Common myeloid progenitor, CD34-positive (primary cell): ENCODE measurements at places on chromosomes 5 and 9.
A peak's percentile ranks its signal among the peaks of the same experiment; 100 is the strongest.

DNA sequence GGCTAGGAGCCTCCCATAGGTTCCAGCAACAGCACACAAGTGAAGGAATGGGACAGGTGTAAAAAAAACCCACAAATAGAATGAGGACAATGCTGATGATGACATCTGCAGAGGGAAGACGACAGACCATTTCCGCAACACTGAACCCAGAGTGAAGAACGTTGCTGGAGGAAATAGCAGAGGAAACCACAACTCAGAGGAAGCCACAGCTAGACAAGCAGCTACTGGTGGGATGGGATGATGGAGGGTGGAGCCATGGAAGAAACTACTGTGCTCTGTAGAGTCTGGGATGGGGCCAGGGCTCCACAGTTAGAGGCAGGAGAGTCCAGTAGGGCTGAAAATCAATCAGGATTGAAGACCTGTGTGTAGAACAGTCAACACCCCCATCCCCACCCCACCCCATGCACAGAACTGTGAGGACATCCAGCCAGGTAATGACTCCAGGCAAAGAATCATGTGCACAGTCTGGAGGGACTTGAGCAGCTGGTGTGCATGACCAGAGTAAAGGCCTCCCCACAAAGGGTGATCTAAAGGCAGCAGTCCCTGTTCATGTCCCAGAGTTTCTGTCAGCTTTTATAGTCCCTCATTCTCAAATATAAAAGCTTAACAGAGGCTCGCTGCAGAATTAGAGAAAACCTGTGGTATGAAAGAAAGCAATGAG lies 65.2 kb upstream of the SPIN1 start:
- DNase-seq: peak; percentile 97

GRCh38 chr5:130316971-130317680 lies 412.9 kb downstream of the CHSY3 start:
- DNase-seq: no peak

DNA sequence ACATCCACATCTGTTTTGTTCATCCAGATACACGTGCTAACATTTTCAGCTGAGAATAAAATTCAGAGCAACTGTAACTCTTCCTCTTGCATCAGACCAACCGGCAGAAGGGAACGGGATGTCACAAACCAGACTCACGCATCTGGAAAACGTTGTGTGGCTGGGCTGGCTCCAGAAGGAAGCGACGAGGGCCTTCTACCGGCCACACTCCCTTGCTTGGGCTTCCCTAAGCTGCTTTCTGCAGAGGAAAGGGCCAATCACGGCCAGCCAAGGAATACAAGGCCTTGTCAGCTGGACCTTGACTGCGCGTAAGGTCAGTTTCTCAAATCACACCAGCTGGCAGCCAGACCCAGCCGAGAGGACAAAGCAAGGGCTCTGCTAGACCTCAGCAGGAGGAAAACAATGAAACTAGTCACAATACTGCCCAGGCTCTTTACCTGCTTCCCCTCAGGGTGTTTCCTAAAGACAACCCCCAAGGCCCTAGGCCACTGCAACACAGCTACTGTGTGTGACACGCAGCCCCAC lies 106.1 kb downstream of the THBS4 start:
- DNase-seq: no peak

- DNase-seq: no peak
Observed at GRCh38 chr5:40676613-40677343, 2.9 kb upstream of the PTGER4 start.

DNA sequence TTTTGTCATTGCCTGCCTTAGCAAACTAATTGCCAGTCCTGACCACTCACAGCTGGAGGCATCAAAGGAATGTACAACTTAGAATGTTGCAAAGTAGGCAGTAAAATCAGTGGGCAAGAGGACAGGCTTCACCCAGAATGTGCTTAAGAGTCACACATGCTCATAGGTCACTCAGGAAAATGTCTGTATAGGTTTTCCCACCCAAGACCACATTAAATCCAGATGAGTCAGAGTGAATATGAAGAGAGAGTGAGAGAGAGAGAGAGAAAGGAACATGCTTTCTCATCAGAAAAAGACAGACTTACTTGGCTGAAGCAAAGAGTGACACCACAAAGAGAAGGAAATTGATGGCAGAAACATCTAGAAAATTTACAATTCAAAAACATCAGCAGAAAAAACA lies 37.9 kb downstream of the PLEKHG4B start:
- no peak for DNase-seq

DNA sequence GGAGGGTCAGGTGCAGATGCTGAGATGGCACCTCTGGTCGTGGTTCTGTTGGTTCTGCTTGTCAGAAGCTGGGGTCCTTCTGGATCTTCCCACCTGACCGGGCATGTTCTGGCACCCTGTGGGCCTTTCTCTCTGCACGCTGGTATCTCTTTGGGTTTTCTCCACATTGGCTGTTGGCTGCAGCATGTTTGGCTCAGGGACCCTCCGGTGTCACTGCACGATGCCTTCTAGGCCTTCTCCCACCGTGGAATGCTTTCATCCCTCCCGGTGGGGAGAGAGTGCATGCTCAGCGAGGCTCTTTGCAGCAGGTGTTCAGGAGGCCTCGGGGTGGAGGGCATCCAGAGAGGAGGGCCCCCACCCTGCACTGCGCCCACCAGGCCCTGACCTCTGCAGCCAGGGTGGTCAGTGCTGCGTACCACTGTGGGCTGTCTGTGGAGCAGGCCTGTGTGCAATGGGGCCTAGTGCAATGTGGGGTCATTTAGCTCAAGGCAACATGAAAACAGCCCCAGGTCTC lies 119.4 kb downstream of the WNK2 start:
- no peak for DNase-seq

GRCh38 chr5:31119938-31120641 lies 73.4 kb upstream of the CDH6 start:
- no peak for DNase-seq

DNA sequence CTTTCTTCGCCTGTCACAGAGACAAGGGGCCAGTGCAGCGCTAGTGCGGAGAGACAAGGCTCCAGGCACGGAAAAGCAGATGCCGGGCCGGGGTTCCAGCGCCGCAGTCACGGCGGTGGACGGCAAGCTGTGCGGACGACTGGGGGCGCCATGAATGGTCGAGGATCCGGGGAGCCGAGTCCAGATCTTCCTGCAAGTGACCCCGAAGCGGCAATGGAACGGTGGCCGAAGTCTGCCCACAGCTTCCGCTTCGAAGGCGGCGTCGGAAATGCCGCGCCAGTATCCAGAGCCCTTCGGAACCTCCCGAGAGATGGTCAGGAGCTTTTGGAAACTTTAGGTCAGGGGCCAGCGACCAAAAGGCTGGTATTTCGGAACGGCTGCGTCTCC lies 601 bp upstream of the FAF2 start:
- DNase-seq: no peak

- DNase-seq: no peak
Observed at GRCh38 chr5:95826949-95827891, 4.7 kb upstream of the GLRX start.

DNA sequence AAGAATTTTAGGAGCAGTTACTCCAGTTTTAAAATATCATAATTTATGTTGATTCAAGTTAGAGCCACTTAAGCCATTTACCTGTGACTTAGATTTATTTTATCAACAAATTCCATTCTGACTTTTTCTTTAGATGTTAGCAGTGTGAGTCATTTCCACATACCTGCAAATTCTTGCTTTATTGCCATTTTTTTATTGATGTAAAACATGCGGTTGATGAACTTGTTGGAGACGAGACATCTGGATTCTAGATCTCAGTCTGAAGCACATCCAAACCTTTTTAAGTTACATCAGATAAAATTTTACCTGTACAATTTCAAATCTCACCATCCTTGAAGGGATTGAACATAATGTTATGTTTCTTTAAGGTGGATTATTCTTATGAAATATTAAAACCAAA lies 240.9 kb downstream of the IRX1 start:
- no peak for DNase-seq

- DNase-seq: no peak
Observed at GRCh38 chr5:125348936-125349831, 602.7 kb upstream of the ZNF608 start.

DNA sequence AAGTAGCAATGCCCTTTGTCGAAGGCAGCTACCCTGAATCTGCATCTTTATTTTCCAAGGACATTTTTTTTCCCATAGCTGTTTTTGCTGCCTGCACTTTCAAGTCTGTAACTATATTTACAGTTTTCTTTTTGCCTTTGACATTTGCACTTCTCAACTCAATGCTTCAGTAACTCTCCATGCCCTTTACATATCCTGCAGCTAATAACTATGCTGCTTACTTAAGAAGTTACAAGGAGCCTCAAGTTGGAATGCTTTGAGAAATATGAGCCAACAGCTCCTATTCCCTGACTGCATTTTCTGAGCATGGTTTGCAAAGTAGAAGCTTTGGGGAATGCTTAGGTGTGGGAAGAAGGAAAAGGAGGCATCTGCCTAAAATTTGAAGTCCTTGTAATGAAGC lies 194.8 kb upstream of the TRPC7 start:
- DNase-seq: no peak

- DNase-seq: no peak
Observed at GRCh38 chr9:15735083-15735857, 182.4 kb downstream of the CCDC171 start.

DNA sequence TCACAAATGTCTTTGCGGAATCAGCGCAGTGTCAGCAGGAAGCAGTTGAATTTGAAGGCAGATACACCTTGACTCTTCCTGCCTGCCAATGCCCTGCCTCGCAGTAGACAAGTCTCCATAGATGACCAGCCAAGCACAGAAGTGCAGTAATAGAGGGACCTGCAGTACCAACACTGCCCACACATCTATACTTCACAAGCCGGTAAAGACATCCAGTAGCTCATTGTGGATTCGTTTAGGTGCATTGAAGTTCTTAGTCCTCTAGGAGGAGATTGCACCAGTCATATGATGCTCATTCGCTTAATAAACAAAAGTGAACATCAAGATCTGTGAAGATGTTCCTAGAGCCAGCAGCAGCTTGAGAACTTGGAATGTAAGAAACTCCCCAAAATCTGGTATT lies 7.1 kb upstream of the IFNA2 start:
- DNase-seq: peak; percentile 86

- DNase-seq: no peak
Observed at GRCh38 chr5:131766689-131767088, 30.1 kb downstream of the FNIP1 start.

GRCh38 chr5:181243564-181244343 lies at the start of gene RACK1:
Gene RACK1, minus strand, starts transcription at chr5:181243906. Its CDS starts 106 bp downstream, at chr5:181243800.
- DNase-seq: peak; percentile 95

DNA sequence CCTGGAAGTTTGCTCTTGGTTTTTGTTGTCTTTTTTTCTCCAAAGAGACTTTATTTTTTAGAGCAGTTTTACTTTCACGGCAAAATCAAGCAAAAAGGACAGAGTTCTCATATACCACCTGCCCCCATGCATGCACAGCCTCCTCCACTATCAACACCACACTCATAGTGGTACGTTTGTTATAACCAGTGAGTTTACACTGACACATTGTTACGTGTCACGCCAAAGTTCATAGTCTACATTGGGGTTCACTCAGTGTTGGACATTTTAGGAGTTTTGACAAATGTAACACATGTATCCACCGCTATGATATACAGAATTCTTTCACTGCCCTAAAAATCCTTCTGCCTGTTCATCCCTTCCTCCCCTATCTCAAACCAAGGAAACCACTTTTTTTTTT lies 7.5 kb upstream of the ICE1 start:
- DNase-seq: no peak

GRCh38 chr9:77587851-77588250 lies 60.3 kb downstream of the GNA14 start:
- no peak for DNase-seq

DNA sequence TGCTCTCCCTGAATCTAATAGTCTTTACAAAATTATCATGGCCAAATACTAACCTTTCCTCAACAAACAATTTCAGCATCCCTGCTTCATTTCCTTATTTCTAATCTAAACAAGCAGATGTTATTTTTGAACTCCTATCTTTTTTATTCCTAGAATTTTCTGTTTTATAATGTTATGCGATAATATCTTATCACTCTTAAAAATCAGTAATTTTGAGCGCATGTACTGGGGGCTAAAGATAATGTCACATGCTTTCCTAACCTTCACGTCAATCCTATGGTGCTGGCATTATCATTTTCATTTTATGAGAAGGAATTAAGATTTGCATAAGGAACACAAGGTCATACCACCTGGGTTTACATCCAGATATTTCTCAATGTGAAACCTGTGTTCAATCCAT lies 648.0 kb downstream of the BRINP1 start:
- DNase-seq: no peak

DNA sequence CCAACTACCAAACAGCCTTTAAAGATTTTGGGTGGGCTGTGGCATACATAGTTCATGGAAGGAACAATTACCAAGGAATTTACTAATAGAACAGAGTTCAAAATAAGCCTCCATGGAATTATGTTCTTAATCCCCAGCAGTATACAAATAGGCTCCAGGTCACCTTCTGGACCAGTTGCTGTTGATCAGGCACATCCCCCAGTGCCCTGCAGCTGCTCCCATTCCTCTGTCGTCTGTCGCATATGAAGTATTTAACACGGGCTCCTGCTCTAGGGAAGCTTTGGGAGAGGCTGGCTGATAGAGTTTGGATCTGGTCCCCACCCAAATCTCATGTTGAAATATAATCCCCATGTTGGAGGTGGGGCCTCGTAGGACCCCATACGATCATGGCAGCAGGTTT lies 17.8 kb downstream of the SHC3 start:
- no peak for DNase-seq

- no peak for DNase-seq
Observed at GRCh38 chr5:462051-462481, 19.1 kb downstream of the EXOC3 start.

GRCh38 chr9:7489036-7489435 lies 310.5 kb downstream of the DMAC1 start:
- DNase-seq: no peak

DNA sequence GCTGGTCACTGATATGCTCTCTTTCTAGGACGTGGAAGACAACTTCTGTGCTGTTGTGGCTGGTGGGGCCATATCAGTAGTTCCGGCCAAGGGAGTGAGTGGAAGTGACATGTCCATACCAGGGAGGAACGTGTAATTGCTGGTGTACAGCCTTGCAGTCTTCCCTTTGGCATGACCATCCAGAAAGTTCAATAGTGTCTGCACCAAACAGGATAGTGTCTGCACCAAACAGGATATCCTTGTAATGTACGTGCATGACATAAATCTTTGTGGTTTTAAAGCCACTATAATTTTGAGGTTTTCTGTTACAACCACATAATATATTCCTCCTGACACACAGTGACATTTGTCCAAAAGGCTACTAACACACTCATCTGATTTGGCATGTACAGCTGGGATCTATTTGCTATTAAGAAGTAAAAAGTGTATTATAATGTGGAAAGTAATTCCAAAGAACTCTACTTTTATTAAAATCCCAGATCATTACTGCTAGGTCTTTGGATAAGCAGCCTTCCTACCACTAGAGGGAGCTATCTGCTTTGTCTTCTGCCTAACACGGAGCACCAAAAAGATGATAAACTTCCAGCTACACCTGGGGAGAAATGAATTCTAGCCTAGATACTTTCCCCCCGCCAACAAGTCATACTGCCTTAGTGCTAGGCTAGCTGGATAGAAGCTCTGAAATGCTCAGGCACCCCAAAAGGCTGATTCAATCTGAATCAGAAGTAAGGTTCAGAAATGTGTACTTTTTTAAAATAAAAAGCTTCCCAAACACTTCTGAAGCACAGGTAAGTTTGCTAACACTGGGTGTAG lies 52.7 kb downstream of the RNF145 start:
- DNase-seq: peak; percentile 71
